ENCODE measurements at places on chromosomes 5 and 9.

GRCh38 chr5:172891716-172892421 is 57.8 kb downstream of the ERGIC1 start:
- DNase-seq, result no peak

GRCh38 chr5:44821164-44821563 is 12.4 kb downstream of the MRPS30 start:
- DNase-seq, result no peak

GRCh38 chr9:109182940-109183798 is 16.1 kb upstream of the FRRS1L start:
- no peak for DNase-seq

GRCh38 chr5:100273846-100274580 is 261.2 kb upstream of the FAM174A start:
- DNase-seq, result no peak

DNA sequence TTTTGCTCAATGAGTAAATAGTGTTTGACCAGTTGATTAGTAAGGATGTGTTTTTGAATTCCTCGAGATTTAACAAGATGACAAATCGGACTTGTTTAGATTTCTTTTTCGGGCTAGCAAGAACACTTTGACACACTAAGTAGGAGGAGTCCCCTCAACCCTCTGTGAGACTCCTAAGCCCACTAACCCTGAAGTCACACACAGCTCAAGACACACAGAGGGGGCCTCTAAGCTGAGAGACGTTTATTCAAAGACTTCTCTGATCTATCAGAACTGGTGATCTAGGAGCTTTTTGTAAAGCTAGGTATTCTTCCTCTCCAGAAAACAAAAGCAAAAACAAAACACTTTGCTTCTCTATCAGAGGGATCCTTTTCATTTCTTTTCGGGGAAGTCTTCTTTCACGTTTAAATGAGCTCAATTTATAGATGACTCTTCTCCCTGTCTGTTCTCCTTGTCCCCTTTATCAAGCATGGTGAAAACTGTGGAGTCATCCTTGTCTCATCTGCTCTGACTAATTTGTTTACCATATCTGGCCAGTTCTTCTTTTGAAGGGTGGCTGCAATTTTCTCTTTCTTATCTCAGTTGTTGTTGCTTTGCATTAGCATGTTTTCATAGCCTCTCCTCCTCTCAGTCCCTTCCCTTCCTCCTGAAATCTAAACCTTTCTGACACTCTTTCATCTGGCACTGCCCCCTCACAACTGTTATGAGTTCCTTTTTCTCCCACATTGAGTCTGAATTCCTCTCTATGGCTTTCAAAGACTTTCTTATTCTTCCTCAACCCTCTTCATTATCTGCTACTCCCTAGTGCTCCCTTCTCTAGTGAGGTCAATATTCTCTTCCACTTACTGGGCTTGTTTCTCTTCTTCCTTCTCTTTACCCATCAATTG is 68.5 kb upstream of the RAI14 start:
- DNase-seq, result no peak

- DNase-seq, result no peak
Observed at GRCh38 chr5:138180183-138180782, 1.4 kb downstream of the KIF20A start.

DNA sequence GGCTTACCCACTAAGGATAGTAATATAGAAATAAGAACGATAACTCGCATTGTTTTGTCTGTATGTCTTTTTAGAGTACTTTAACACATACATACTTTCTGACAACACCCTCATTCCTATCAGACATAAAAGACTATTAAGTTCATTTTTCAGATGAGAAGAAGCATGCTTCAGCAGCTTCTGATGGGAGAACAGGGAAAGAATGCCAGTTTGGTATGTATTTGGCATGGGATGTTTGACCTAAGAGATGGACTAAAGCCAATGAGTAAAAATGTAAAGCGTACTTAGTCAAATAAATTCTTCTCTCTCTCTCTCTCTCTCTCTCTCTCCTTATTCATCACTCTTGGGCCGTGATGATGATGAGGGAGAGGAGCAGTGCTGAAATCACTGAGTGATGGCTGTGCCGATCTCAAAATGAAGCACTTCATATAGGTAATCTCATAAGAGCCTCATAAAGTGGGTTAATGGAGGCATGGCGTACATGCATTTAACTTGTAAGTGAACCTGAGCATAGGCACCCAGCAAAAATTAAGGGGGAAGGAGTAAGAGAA is 71.5 kb downstream of the SLIT3 start:
- no peak for DNase-seq

- no peak for DNase-seq
Observed at GRCh38 chr5:2697041-2697440, 54.4 kb downstream of the IRX2 start.

GRCh38 chr5:74966141-74967026 is 86.0 kb downstream of the GCNT4 start:
- no peak for DNase-seq

GRCh38 chr5:150797384-150797783 is 18.8 kb downstream of the SMIM3 start:
- DNase-seq, result no peak

GRCh38 chr5:137486707-137487106 is 12.4 kb downstream of the SPOCK1 start:
- DNase-seq, result no peak

GRCh38 chr5:171762903-171763302 is 22.7 kb upstream of the SMIM23 start:
- no peak for DNase-seq

GRCh38 chr9:134605351-134605965 is 36.1 kb upstream of the COL5A1 start:
- no peak for DNase-seq
